Neural progenitor cell (in vitro differentiated cells): ENCODE measurements at places on chromosomes 2 and 18. TPM values are rescaled to one million over a fixed set of nuclear protein-coding genes. Genes with fewer than 3 reads are reported as not detected.
A peak's percentile ranks its signal among the peaks of the same experiment; 100 is the strongest.

Gene MATN3
- total RNA-seq = 0.45 and 1.7 TPM in 2 replicates

Gene CNGA3
- not detected in 2 replicates for total RNA-seq

Gene ACP1
- total RNA-seq = 173 and 236 TPM in 2 replicates

Gene CRYGC
- not detected in 2 replicates for total RNA-seq

Gene FTCDNL1
- 0.31 and 2.7 TPM in 2 replicates for total RNA-seq

Gene LYPD1
- total RNA-seq = 5.3 and 6.0 TPM in 2 replicates

Gene VPS54
- total RNA-seq = 33.0 and 44.3 TPM in 2 replicates

Gene GNAL
- total RNA-seq = 10.8 and 26.8 TPM in 2 replicates

Gene MLPH
- total RNA-seq = not detected in 2 replicates

Gene INPP5D
- total RNA-seq = 2.9 and 4.2 TPM in 2 replicates

Gene FOXI3
- total RNA-seq = 0.51 and 0.90 TPM in 2 replicates

Gene AGXT
- not detected in 2 replicates for total RNA-seq

Gene AQP12A
- not detected in 2 replicates for total RNA-seq

DNA sequence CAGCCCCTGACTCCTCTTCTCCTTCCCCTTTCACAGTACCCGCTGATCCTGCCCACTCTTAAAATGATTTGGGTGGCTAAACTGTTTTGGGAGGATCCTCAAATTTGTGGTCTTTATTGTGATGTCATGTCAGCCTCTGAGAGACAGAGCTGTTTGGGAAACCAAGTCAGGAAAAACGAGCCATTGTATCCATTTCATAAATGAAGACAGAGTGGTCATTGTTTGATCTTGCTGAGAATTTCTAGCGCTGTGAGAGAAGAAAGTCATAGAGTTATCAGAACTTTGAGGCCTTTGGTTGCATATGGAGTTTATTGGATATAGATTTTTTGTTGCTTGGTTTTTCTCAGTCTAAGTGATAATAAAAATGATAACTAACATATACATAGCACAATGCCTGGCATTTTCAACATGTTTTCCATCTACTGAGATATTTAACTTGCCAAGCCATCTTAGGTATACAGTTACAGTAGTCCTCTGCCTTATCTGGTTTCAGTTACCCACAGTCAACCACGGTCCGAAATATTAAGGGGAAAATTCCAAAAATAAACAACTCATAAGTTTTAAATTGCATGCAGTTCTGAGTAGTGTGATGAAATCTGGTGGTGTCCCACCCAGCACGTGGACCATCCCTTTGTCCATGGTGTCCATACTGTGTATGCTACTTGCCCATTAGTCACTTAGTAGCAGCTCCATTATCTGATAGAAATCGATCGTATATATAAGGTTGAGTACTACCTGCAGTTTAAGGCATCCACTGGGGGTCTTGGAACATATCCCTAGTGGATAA, 105.0 kb upstream of the RASGRP3 start:
- DNase-seq = no peak

GRCh38 chr2:122966461-122966860, 1058.6 kb upstream of the CNTNAP5 start:
- DNase-seq = no peak

DNA sequence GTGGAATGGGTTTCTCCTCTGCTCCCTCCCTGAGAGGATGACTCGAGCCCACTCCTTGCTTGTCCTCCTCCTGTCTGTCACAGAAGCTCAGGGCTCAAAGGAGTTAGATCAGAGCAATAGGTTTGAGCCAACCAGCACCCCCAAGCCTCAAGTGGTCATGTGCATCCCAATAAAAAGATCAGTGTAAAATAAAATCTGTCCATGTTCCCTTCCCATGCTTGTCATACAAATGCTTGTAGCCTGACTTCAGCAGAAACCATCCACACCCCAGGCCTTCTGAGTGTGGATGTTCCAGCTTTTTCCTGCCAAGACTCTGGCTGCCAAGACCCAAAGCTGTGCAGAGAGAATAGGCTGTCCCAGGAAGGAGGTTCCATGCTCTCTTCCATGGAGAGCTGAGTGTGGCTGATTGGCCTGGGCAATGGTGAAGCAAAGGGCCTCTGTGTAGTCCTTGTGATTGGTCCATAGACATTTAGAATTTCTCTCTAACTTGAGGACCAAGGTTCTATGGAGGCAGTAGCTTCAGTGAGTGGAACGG, 67.4 kb downstream of the GYPC start:
- no peak for DNase-seq

DNA sequence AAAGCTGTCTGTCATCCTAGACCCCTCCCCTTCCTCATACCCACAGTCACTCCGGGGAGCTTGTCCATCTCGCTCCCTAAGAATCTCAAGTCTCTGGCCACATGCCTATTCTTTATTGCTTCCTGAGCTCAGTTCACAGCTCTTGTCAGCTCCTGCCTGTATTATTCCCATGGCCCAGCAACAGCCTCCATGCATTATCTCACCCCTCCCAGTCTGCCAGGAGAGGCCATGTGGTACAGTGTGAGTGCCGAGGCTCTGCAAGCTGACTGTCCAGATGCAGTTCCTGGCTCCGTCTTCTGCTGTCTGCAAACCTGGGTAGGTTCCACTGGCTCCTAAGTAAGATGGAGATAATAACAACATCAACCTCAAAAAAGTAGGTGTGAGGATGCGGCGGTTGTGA, 79.7 kb downstream of the MRPS9 start:
- DNase-seq = no peak

GRCh38 chr2:42567364-42567763, 1.1 kb upstream of the MTA3 start:
- DNase-seq = no peak

DNA sequence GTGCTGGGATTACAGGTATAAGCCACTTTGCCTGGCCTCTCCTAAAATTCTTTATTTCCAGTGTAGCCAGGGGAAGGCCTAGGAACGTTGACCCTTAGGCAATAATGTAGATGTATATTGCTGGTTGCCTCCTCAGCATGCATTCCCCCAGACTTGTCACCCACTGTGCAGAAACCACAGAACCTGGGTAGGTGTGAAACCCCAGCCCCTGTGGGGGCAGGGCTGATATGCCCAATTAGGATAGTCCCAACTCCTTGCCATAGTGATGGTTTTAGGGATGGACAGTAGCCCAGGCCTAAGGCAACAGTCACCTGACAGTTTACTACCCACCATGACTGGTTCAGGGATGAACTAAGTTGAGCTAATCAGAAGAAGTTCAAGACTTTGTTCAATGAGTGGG, 57.7 kb downstream of the TMEM247 start:
- no peak for DNase-seq

DNA sequence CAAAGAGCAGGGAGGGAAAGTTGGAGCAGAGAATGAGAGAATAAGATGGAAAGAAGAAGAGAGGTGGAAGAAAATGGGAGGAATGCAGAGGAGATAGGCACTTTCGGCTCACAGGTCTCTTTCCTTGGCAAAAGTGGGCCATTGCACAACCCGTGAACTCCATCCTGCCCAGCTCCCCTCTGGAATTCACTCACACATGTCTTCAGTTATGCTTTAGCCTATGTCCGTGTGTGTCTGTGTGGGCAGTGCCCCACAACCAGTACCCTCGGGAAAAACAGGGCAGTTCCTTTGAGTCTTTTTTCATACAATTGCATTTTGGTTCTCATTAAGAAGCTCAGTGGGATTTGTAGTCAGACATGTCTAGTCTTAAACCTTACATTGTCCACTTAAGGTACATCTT, 34.5 kb downstream of the DTNA start:
- DNase-seq = no peak

GRCh38 chr2:96537066-96537733, 648 bp downstream of the ARID5A start:
- peak; percentile 73 for DNase-seq

GRCh38 chr2:152243761-152244640, 68.4 kb upstream of the STAM2 start:
- peak; percentile 32 for DNase-seq

GRCh38 chr18:26657631-26658581, 109.6 kb upstream of the KCTD1 start:
- no peak for DNase-seq

DNA sequence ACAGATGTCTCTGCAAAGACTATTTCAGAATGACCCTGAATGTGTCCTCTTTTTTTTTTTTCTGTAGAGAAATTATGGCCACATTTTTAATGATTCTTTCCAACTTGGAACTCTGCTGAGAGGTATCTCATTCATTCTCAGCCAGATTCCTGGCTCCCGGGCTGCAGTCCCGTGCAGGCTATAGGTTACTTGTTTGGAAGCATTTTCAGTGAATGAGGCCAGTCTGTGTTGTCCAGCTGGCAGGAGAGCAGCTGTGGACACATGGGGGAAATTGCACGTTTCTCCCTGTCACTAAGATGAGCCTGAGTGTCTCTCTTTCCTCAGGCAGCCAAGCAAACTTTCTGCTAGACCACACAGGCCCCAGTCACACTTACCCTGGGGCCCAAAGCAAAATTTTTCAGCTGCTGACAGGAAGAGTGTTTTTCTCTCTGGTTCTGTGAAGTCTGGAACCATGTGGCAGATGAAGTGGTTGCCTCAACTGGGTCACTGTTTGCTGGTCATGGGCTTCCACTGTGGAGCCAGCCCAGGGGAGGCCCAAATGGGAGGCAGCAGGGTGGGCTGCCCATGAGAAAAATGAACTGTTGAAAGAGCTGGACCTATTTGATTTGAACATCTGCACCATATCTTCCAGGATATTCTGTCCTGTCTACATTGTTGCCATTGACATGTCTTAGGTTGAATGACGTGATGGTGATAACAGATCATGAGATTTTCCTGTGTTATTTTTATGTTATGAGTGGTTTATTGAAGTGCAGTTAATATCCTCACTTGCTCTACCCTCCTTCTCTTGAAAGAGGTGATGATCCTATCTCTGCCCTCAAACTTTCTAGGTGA, 431.2 kb downstream of the LPIN1 start:
- DNase-seq = no peak

GRCh38 chr2:126189527-126189926, 466.4 kb upstream of the GYPC start:
- no peak for DNase-seq

DNA sequence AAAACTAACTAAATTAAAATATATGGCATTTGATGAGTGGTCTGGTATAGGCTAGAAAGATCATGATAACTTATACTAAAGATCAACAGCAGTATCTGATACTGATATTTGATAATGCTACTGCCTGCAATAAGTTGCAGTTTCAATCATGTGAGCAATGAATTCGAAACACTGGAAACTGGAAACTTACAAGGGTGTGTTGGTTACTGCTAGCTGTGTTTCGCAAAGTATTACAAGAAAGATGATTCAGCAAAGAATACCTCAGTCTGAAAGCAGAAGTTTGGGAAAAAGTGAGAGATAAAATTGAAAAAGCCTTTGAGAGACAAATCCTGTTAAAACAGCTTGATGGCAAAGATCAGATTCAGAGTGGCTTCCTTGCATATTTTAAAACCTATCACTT, 294.5 kb downstream of the CCDC178 start:
- no peak for DNase-seq

DNA sequence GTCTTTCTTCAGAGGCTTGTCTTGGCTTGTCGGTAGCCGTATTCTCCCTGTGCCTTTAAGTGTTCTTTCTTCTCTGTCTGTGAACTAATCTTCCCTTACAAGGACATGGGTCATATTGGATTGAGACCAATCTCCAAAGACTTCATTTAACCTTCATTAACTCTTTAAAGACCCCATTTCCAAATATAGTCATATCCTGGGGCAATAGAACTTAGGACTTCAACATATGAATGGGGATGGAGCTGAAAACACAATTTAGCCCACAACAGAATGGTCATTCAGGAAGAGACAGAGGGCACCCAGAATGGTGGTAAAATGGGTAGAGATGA, 82.1 kb upstream of the TANK start:
- no peak for DNase-seq

DNA sequence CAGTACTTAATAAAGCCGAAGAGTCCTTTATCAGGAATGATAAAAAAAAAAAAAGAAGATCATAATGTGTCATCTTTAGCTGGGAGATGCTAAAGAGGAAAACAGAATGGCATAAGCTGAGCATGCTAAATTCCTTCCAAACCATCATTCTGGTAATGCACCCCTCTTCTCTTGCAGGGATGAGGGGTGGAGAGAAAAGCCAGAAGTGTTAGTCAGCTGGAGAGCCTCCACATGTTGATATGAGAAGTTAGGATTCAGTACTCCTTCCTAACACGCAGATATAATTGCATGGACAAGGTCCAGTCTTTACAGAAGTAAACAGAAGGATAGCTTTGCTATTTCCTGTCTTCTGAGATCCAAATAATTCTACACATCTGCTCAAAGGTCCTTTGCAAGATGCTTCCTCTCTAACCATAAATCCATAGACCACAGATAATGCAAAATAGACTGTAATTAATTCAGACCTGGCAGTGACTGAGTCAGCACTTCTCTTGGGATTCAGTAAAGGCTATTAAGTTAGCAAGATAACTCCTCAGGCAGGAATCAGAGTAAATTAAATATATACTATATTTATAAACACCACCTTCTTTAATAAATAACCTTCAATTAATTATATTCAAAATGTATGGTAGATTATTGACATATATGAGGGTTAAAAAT, 930.0 kb upstream of the KLHL29 start:
- DNase-seq = no peak

DNA sequence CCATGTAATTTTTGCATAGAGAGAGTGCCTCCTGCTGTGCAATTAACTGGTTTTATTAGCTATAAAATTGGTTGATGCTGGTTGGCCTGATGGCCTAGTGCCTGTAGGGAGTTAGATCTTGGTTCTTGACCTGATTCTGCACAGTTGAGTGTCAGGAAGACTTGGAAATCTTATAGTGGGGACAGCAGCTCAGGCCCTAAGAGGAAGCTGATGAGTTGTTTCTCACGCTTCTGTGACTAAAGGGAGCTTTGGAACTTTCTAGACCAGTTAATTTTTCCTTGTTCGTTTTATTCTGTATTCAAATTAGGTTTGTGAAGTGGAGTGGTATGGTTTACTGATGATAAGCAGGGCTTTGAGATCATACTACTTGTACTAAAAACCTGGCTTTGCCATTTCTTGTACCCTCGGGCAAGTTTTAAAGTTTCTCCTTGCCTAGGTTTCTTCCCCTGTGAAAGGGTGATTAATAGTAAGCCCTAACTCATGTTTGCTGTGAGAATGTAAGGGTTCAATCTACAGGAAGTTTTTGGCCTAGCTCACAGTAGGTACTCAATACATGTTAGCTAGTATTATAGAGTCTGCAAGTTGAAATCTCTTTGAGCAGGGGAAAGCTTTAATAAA, 82.1 kb downstream of the MAP3K20 start:
- no peak for DNase-seq

GRCh38 chr2:140344838-140345237, 1564.6 kb upstream of the NXPH2 start:
- no peak for DNase-seq

DNA sequence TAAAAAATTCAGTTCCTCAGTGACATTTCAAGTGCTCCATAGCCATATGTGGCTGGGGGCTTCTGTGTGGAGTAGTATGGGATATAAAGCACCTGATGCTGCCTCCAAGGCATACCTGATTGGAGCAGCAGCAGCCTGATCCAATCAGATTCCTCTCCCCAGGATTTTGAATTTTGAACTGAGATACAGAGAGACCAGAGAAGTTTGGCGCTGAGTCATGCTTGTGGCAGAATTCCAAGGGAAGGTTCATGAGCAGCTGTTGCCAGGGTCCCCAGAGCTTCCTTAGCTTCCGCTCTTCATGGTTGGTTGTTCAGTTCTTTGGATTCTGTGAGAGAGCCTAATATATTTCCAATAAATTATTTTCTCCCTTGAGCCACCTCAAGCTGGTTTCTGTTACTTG, 29.0 kb upstream of the CFAP36 start:
- no peak for DNase-seq
